ENCODE measurements at places on chromosomes 2 and 18.
A peak's percentile ranks its signal among the peaks of the same experiment; 100 is the strongest.

GRCh38 chr2:208077276-208077675 is 47.0 kb downstream of the CRYGD start:
- no peak for DNase-seq

- peak; percentile 60 for DNase-seq
Measured at GRCh38 chr18:74715306-74715705, 117.6 kb downstream of the ZNF407 start.

DNA sequence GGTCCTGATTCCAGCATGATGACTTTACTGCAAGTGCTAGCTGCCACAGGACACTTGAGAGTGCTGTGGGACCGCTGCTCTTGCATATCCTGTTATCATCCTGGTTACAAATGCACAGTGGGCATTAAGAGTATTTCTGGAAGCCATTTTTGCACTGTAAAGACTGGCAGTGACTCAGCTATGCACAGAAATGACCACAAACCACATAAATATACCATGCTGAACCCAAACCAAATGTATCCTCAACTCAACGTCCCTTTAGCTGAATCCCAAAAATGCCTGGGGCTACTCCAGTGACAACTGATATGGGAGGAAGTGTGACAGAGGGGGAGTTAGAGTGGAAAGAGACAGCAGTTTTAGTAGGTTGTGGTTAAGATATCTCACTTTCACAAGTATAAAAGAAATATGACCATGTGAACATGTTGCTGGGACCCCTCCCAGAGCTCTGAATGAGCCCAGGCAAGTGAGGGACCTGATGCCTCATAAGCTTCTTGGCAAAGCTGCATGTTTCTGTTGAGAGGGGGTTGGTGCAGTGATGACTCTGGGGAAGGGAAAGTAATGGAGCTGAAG is 37.3 kb downstream of the RHBDD1 start:
- no peak for DNase-seq

DNA sequence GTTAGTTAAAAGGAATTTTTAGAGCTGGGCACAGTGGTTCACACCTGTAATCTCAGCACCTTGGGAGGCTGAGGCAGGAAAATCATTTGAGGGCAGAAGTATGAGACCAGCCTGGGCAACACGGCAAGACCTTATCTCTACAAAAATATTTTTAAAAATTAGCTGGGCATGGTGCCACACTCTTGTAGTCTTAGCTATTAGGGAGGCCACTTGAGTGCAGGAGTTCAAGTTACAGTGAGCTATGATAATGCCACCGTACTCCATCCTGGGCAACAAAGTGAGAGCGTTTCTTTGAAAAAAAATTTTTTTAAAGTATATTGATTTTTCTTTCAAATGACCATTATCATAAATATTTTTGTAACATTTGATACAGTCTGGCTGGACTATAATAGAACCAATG is 93.6 kb upstream of the FAM117B start:
- DNase-seq, result peak; percentile 21
